Hematopoietic multipotent progenitor cell treated with erythropoietin and hydrocortisone succinate and interleukin-3 and kit ligand, for 15 days (in vitro differentiated cells): ENCODE measurements at places on chromosomes 3 and 15.

- DNase-seq: no peak
Measured at GRCh38 chr3:155385896-155386625, 92.6 kb upstream of the STRIT1 start.

DNA sequence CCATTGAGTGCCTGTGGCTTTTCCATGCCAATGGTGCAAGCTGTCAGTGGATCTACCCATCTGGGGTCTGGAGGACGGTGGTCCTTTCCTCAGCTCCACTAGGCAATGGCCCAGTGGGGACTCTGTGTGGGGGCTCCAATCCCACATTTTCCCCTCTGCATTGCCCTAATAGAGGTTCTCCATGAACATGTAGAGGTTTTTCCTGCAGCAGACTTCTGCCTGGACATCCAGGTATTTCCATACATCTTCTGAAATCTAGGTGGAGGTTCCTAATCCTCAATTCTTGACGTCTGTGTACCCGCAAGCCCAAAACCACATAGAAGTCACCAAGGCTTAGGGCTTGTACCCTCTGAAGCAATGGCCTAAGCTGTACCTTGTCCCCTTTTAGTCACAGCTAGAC is 703.1 kb downstream of the MCTP2 start:
- no peak for DNase-seq

DNA sequence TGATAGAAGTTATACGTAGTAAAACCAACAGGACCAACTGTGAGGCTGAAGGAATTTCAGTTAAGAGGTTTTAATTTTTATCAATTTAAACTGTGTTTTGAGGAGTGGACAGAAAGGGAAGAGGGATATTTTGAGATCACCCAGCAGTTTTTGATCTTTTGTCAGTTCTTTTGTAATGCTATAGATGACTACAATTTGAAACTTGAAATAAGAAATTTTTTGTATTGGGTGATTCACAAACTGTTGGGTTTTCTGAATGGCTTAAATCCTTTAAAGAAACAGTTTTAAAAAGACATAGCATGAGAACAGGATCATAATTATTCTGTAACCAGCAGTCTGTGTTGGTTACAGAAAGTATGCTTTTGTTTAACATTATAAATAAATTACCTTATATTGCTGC is 67.4 kb downstream of the TCF12 start:
- no peak for DNase-seq

GRCh38 chr15:49979705-49980382 is 139.2 kb downstream of the ATP8B4 start:
- DNase-seq: no peak

DNA sequence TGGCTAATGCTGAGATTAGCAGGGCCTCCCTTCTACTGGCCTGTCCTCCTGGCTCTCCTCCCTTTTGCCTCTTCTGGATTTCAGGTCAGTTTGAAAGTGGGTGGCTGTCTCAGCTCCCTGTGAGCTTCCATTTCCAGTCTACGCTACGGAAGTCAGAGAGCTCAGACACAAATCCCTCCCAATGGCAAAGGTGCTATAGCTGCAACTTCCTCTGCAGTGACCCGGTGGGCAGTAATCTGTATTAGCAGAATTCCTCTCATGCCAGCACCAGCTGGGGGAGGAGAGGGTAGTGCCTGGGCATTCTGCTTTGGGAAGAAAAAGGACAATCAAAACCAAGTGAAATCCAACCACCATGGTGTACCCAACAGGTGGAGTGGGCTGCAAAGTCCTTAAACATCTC is 171.4 kb downstream of the STT3B start:
- DNase-seq: no peak

DNA sequence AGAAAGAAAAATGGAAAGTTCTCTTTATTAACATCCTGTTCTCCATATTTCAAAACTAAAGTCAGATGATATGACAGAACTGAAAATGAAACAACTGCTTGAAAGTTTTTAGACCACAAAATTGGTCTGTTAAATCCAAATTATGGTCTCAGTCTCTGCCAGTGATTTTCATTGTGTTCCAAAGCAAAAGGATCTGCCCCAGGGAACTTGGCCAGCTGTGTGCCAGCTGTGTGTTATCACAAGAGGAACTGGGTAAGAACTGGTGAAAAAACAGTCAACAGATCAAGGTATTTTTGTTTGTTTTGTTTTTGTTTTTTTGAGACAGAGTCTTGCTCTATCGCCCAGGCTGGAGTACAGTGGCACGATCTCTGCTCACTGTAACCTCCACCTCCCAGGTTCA is 323.3 kb downstream of the CTNNB1 start:
- no peak for DNase-seq

- no peak for DNase-seq
Measured at GRCh38 chr3:84877092-84877491, 81.7 kb upstream of the CADM2 start.

- DNase-seq: peak; percentile 41
Measured at GRCh38 chr3:52385157-52385556, 59.7 kb downstream of the SEMA3G start.

DNA sequence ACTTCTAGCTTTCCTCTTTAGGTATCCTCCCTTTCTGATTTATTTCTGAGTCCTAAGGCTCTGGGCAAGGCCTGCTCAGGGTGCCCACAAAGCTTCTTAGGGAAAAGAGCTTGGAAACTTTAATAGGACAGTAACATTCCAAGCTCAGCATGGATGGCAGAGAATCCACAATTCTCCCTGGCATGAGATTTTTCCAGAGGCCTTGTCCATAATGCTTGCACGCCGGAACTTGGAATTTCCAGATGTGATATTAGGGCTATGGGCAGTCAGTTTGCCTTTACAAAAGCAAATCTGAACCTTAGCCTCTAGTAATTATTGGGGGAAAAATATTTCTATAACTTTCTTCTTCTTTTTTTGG is 139.0 kb upstream of the RBMS3 start:
- no peak for DNase-seq

DNA sequence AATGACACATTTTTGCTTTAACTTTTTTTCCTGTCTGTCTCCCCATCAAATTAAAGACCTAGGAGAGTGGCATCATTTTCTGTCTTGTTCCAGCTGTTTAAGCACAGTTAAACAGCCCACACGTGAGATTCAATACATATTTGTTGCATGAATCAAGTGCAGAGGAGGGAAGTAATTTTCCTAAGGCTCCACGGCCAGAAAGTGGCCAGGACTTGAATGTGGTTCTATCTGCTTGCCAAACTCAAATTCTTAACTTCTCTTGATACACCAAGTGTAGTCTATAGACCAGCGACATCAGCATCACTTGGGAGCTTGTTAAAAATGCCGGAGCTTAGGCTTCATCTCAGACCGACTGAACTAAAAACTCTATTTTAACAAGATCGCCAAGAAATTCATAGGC is 724.8 kb upstream of the CFAP20DC start:
- DNase-seq: no peak

DNA sequence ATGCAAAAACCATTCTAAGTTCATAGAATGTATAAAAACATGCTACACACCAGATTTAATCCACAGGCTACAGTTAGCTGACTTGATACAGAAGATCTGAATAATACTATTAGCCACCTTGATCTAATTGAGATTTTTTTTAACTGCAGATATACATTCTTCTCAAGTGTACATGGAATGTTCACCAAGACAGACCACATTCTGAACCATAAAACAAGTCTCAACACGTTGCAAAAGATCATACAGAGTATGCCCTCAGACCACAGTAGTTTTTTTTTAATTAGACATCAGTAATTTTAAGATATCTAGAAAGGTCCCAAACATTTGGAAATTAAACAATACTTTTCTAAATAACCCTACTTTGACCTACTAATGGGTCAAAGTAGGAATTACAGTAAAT is 83.3 kb downstream of the FGF7 start:
- no peak for DNase-seq

DNA sequence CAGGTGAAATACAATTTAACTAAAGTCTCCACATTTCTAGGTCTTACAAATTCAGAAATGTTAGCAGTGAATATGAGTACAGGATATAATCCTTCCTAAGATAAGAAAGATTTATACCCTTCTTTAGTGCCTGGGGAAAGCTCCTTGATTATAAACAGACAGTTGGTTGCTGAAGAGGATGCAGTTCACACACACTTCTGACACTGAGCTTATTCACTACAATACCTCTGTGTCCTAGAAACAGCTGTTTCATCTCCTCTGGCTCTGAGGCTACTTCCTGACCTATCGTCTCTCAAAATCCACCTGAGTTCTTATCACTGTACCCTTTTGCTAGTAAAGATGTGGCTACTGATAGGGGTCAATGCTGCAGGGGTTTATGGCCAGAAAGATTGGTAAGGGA is 57.1 kb downstream of the TP63 start:
- no peak for DNase-seq

GRCh38 chr3:105974381-105974780 is 105.6 kb upstream of the CBLB start:
- no peak for DNase-seq

- no peak for DNase-seq
Measured at GRCh38 chr15:25875566-25875965, 12.4 kb upstream of the ATP10A start.

DNA sequence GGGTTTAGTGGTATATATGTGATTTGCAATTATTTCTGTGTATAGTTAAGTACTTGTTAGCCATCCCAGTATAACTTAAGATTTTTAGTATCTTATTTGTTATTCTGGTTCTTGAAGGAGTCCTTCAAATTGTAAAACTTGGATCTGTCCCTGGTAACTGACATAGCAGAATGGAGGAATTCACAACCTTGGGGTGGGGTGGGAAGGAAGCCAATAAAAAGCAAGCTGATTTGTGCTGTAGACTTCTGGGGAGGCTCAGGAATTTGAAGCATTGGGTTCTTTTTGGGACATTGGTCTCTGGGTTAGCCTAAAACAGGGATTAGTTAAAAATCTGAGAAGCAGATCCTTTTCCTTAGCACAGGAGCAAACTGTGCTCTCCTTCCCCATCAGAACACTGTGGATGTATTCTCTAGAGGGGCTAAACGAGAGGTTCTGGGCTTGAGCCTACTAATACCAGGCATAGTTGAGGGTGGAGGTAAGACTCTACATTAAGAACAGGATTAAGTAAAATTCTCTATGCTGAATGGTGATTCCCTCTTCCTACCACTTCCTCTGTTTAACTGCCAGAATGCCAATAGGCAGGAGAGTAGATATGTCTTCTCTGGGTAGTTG is 42.2 kb downstream of the GMPS start:
- DNase-seq: no peak

GRCh38 chr15:23567921-23568320 is 2.4 kb downstream of the MKRN3 start:
- DNase-seq: no peak

GRCh38 chr3:39473452-39474125 is 6.1 kb downstream of the MOBP start:
- no peak for DNase-seq

- DNase-seq: no peak
Measured at GRCh38 chr3:171643681-171644080, 166.6 kb downstream of the PLD1 start.

DNA sequence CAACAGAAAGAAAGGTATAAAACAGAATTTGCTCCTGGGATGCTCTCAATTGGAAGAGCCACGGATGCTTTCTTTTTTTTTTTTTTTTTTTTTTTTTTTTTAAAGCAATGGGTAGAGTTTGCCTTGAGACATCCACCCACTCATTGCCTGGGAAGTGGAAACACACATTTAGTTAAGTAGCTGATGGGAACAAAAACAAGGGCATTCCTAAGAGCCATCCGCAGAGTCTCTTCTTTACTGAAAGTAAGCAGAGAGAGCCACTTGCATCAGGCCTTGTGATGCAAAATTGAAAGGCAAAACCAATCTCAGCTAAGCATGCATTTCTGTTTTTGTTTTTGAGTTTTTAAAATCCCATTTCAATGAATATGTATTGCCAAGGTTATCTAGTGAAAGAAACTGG is 787.9 kb upstream of the LMCD1 start:
- DNase-seq: no peak
